ENCODE measurements at places on chromosomes 12 and 14.

DNA sequence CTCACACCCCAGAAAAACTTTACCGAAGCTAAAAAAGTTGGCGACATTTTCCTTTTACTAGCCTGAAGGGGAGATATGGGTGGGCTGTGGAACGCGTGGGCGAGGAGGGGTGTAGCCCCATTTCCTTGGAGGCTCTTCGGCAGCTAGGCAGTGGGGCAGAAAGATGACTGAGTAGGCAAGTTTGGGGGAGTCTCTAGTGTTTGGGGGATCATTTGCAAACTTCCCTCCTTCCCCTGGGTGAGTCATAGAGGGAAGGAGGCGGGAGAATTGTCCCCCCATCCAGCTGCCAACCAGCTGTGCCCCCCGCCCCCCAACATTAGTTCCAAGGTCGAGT lies 2.3 kb downstream of the GLI1 start:
- DNase-seq: no peak

- no peak for DNase-seq
Measured at GRCh38 chr14:74619672-74620131, 7.7 kb upstream of the LTBP2 start.

DNA sequence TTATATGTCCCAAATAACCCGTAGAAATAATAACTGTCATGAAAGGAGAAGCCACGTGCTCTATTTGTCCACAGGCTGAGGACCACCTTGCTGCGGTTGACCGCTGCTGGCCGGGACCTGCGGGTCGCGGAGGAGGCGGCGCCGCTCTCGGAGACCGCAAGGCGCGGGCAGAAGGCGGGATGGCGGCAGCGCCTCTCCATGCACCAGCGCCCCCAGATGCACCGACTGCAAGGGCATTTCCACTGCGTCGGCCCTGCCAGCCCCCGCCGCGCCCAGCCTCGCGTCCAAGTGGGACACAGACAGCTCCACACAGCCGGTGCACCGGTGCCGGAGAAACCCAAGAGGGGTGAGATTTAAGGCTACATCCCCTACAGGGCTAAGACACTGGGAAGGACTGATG lies 21.0 kb downstream of the RPGRIP1 start:
- DNase-seq: no peak

DNA sequence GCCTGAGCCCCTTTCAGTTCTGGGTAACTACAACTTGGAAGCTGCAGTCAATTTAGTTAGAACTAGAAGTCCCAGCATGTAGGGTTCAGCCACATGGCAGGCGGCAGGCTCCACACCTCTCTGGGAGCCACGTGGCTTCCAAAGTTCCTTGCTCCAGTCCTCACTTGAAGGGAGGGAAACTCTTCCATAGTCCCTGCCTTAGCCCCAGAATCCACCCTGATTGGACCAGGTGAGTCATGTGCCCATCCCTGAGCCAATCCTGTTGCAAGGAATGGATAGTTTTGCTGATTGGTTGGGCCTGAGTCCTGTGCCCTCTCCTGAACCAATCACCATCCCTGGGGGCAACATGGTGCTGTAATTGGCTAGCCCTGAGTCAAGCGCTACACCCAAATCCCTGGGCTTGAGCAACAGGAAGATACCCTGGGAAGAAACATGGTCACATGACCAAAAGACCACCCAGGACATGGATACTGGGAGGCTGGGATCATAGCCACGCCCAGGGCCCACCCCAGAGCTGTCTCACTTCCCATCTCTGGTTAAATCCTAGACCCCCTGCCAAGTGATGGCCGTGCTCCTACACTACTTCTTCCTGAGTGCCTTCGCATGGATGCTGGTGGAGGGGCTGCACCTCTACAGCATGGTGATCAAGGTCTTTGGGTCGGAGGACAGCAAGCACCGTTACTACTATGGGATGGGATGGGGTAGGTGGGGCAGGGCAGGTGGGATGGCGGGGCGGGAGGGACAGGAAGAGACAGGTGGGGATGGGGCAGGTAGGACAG lies 154.7 kb downstream of the ADGRD1 start:
- no peak for DNase-seq

DNA sequence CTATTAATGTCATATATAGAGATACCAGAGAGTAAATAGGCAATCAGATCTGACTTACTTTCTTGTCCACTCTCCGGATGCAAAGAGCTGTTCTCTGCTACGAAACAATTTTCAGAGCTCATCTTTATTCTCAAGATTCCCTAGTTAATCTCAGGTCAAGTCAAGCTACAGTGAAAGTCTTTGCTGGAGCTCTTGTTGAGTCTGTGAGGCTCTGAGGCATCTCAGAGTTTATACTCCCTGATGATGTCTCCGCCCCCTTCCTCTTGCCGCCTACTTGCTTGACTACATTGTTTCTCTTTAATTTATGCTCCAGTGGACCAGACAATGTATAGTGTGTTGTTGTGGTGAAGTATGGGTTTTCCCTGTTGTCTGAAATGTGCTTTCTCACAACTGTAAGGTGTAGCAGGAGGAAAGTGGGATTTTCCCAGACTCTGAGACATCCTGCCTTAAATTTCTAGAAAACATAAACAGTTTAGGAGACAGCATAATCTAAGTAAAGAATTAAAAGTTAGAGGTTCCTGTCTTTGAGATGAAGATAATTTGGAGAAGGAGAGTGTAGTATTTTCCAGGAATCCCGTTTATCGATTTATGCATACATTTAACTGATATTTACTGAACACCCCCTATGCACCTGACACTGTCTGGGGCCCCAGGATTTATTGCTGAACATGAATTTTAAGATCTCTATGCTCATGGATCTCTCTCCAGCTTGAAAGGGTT lies at the start of gene CD69:
TSS of gene CD69 (minus strand) at position 203 of the 720 bp plus-strand sequence. CDS start at position 122, 81 bp downstream.
- no peak for DNase-seq

GRCh38 chr12:58242796-58243630 lies 301.6 kb downstream of the ATP23 start:
- no peak for DNase-seq

DNA sequence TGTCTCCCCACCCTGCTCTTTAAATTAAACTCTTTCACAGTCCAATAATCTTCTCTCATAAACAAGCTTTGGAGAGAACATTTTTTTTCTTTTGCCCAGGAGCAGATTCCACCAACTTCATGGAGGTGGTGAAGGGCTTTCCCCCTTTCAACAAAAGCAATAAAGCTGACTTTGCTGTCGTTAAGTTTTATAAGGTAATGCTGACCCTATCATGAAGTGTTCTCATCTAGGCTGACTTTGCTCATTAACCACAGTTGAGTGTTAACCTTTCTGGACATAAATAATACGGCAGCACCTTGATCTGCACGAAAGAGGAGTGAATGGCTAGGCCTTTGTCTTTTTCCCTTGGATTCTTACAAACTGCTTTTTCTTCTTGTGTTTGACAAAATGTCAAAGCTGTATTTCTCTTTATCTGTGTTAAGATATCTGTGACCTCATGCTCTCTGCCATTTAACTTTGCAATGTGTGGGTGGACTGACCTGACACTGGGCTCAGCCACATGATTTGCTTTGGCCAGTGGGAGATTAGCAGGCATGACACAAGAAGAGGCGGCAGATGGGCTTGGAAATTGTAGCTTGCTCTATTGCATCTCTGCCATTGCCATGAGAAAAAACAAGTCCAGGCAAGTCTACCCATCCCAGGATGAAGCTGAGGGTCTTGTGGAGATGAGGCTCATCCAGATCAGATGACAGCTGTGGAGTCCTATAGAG lies 470.9 kb upstream of the CCDC196 start:
- no peak for DNase-seq

DNA sequence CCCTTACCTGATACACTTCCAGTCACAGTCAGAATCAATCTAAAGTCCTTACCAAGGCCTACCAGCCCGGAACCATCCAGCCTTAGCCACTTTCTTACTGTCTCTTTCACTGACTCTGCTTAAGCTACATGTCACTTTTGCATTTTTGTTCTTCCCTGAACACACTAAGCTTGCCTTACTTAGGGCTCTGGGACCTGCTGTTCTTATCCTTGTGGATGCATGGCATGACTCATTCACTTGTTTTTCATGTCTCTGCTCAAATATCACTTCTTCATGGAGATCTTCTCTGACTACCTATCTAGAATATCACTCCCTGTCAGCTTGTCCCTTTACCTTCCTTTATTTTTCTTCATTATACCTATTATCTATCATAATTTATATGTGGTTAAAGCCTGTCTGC lies 65.6 kb upstream of the ZDHHC17 start:
- no peak for DNase-seq

- no peak for DNase-seq
Measured at GRCh38 chr12:943051-943450, 6.4 kb downstream of the RAD52 start.

DNA sequence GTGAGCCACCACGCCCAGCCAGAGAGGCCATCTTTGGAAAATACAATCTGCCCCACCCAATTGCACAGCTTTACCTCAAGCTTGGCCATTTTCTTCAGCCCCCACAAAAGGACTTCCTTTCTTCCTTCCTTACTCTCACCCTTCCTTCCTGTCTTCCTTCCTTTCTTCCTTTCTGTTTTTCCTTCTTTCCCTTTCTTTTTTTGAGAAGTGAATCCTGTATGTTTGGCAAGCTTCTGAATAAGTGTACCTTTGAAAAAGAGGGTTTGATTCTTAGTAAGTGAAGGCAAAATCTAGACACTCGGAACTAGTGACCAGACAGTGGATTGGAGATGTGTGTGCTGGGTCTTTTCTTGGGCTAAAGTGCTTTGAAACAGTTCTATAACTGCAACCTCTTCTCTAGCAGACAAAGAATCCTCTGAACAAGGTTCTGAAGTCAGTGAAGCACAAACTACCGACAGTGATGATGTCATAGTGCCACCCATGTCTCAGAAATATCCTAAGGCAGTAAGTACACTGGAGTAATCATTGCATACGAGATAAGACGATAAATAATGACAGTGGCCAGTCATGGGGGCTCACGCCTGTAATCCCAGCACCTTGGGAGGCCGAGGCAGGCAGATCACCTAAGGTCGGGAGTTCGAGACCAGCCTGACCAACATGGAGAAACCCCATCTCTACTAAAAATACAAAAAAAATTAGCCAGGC lies 49.5 kb downstream of the SUPT16H start:
- no peak for DNase-seq

DNA sequence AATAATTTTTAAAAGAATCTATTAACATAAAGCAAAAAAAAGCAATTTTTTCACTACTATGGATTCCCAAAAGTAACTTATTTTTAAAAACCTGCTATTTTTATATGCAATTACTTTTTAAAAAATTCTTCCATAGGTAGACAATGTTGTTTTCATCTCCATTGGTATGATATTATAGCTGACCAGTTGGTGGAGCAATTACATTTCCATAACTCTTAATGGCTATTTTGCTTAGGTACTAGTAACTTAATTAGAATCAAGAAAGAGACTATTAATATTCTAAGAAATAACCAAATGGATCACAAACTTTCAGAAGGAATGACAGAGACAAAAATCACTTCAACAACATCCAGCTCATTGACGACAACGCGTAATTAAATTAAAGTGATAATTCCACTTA lies 64.7 kb upstream of the PTCSC3 start:
- no peak for DNase-seq

DNA sequence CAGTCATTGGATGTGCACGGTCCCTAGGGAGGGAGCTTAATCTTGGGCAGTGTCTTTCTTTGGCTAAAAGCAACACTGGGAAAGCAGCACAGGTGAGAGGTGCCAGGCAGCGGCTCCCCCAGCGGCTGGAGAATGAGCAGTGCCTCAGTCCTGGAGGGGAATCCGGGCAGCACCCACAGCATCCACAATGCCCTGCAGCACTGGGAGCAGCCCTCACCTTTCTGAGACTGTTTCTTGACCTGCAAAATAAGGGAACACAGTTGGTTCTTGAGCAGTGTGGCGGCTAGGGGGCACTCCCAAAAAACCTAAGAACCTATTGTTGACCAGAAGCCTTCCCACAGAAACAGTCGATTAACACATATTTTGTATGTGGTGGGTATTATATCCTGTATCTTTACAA lies 75.8 kb downstream of the SINHCAF start:
- no peak for DNase-seq

DNA sequence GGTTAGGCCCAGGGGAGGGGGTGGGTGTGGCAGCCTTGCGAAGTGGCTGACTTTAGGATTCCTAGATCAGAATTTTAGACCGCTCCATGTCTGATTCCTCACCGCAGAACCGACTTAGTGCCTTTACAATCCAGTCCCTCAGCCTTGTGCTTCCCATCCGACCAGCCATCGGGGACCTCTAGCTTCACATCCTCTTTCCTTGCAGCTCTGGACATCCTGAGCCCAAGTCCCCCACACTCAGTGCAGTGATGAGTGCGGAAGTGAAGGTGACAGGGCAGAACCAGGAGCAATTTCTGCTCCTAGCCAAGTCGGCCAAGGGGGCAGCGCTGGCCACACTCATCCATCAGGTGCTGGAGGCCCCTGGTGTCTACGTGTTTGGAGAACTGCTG lies 557 bp downstream of the COPS7A start:
- peak; percentile 31 for DNase-seq

DNA sequence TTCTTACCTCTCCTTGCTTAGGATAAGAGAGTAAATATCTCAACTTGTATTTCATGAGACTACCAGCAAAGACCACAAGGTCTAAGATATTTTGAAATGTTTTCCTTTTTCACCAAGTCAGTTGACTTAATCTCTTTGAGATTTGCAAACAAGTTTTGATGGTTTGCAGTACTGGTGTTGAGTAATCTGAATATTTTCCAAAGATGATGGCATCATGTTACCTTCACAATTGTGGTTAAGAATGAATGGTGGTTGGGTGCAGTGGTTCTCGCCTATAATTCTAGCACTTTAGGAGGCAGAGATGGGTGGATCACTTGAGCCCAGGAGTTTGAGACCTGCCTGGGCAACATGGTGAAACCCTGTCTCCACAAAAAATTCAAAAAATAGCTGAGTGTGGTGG lies 225.7 kb downstream of the TMTC2 start:
- DNase-seq: no peak

DNA sequence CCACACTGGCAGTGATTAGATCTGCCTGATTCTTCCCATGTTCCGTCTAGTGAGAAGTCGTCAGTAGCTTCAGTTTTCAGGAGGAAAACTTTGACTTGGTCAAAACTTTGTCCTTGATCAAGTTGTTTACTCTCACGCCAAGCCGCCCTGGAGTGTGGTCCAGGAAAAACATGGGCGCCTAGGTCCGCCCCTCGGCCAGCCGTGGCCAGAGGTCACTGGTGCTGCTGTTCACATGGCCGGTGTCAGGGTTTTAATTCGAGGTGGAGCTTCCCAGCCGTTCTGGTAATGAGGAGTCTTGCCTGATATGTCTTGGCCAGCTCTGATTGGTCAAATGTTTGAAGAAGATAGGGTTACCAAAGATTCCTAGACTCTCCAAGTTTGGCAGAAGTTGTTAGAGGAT lies 71.5 kb downstream of the PPP2R5C start:
- no peak for DNase-seq

GRCh38 chr12:15882118-15882971 lies at the start of gene STRAP:
STRAP (plus strand) TSS chr12:15882387; CDS start chr12:15882708, 321 bp downstream.
- peak; percentile 95 for DNase-seq

GRCh38 chr12:19462406-19462805 lies 23.1 kb downstream of the AEBP2 start:
- DNase-seq: no peak

GRCh38 chr12:19155981-19156734 lies 26.6 kb downstream of the PLEKHA5 start:
- no peak for DNase-seq

GRCh38 chr12:113276946-113277500 lies 55.8 kb downstream of the TPCN1 start:
- no peak for DNase-seq

GRCh38 chr14:104343690-104344640 lies 205.6 kb downstream of the KIF26A start:
- no peak for DNase-seq

Data from hippocampal formation (tissue), 2 donors.